ENCODE measurements at places on chromosomes 5 and 9. TPM values are rescaled to one million over a fixed set of nuclear protein-coding genes. Genes with fewer than 3 reads are reported as not detected.

The MEF2C gene
- 47.1 TPM for total RNA-seq

The PCDHGC3 gene
- 47.8 TPM for total RNA-seq

The MEGF10 gene
- total RNA-seq = 3.6 TPM

The ANGPTL2 gene
- total RNA-seq = 96.7 TPM

The PRSS3 gene
- not detected for total RNA-seq

The CYSTM1 gene
- 51.7 TPM for total RNA-seq

The PIP5KL1 gene
- 4.2 TPM for total RNA-seq

The POU5F2 gene
- total RNA-seq = 3.2 TPM

The PROB1 gene
- 0.36 TPM for total RNA-seq

The COL15A1 gene
- total RNA-seq = 48.9 TPM

The IFNA13 gene
- not detected for total RNA-seq

The GAS1 gene
- total RNA-seq = 93.9 TPM

The FOXI1 gene
- total RNA-seq = not detected

The OR1Q1 gene
- not detected for total RNA-seq

The IFNE gene
- not detected for total RNA-seq

The INVS gene
- total RNA-seq = 28.9 TPM

The BHMT2 gene
- 37.5 TPM for total RNA-seq

The AIF1L gene
- total RNA-seq = 2.9 TPM

The NPR3 gene
- total RNA-seq = 5.0 TPM

The ZDHHC11 gene
- total RNA-seq = 4.3 TPM

The ADAMTSL2 gene
- total RNA-seq = 0.81 TPM

The RANBP17 gene
- total RNA-seq = 11.4 TPM

The EEIG1 gene
- 10.9 TPM for total RNA-seq
